Airway epithelial cell (primary cell): ENCODE measurements at places on chromosomes 3 and 15. TPM values are rescaled to one million over a fixed set of nuclear protein-coding genes. Genes with fewer than 3 reads are reported as not detected.

PLA1A gene
- not detected in 2 replicates for total RNA-seq

RNF7 gene
- total RNA-seq: 97.0 and 146 TPM in 2 replicates

LCTL gene
- not detected in 2 replicates for total RNA-seq

AGBL1 gene
- not detected in 2 replicates for total RNA-seq

TGM5 gene
- total RNA-seq: 0.92 and 2.1 TPM in 2 replicates

TLR9 gene
- 0.07 TPM in 1 of 2 replicates, not detected in the other for total RNA-seq

TFRC gene
- total RNA-seq: 151 and 177 TPM in 2 replicates

LRRC28 gene
- total RNA-seq: 19.7 and 28.6 TPM in 2 replicates

NTRK3 gene
- total RNA-seq: not detected in 2 replicates

ZNF501 gene
- 1.7 and 2.1 TPM in 2 replicates for total RNA-seq

EPHA3 gene
- 0.07 TPM in 1 of 2 replicates, not detected in the other for total RNA-seq

SCG5 gene
- 1.3 and 4.4 TPM in 2 replicates for total RNA-seq

ITGA11 gene
- total RNA-seq: 0.60 and 0.92 TPM in 2 replicates

CKMT1A gene
- total RNA-seq: 195 and 240 TPM in 2 replicates

TMA7 gene
- 468 and 669 TPM in 2 replicates for total RNA-seq

MST1R gene
- total RNA-seq: 13.3 and 19.9 TPM in 2 replicates

REC114 gene
- not detected in 2 replicates for total RNA-seq

OSTN gene
- total RNA-seq: not detected in 2 replicates

MESP1 gene
- 0.07 TPM in 1 of 2 replicates, not detected in the other for total RNA-seq

SYNM gene
- 0.63 and 0.74 TPM in 2 replicates for total RNA-seq

SETD5 gene
- 49.1 and 66.0 TPM in 2 replicates for total RNA-seq

GPR15 gene
- total RNA-seq: not detected in 2 replicates

NAALADL2 gene
- 0.23 and 0.92 TPM in 2 replicates for total RNA-seq

GOLGA8J gene
- not detected in 2 replicates for total RNA-seq

CEMIP gene
- total RNA-seq: 3.6 and 4.8 TPM in 2 replicates

SLC35G2 gene
- total RNA-seq: 1.3 and 3.4 TPM in 2 replicates
